ENCODE measurements at places on chromosomes 11 and 22.

DNA sequence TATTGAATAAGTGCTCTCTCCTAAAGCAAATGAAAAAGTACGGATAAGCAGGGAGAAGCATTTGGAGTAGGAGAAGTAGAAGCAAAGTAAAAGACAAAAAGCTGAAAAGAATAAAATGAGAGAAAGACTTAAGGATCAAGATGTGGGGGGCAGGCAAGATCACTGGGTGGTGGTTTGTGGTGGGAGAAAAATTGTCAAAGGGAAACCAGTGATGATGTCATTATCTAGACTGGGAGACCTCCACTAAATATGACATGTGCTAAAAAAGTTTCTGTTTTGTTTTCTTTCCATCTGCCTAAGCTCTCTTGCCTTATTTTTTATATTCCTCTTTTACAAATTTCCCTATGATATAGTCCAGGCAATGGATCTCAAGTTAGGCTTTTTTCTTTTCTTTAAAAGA is 14.8 kb upstream of the MAML2 start:
- peaks cover 23% of the 10 kb centered on the region for H3K36me3 ChIP-seq
- no peaks in the 10 kb centered on the region for H3K27me3 ChIP-seq
- no peak overlapping the region for H3K4me3 ChIP-seq
- no peak overlapping the region for H3K27ac ChIP-seq
- no peaks in the 10 kb centered on the region for H3K4me1 ChIP-seq
- no peak for DNase-seq

DNA sequence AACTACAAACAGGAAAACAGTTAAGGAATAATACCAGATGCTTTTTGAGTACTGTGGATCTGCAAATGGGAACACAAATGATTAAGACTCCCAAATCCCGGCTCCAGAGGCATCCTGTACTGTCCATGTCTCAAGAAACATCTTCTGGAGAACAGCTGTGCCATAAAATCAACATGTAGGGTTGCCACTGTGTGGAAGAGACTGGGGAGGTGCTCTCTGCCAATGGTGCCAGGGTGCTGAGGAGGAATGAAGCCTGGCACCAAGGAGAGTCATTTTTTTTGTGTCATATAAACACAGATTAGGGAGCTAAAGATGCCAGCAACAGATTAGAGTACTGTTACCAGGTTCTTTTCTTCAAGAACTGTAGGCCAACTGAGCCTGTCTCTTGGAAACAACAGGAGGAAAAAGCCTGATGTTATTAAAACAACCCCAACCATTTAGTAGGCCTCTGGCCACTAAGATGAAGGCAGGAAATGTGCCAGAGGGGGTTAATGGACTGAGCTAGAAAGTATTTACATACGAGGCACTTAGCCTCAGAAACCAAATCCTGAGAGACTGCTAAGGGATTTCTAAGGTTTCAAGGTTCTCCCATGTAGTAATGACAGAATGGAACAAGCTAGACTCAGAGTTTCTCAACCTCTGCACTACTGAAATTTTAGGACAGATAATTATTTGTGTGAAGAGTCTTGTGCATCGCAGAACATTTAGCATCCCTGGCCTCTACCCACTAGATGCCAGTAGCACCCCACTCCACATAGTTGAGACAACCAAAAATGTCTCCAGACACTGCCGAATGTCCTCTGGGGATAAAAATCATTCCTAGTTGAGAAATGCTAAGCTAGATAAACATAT is 54.6 kb upstream of the CHRM4 start:
- no peaks in the 10 kb centered on the region for H3K4me1 ChIP-seq
- peaks cover 4% of the 10 kb centered on the region for H3K36me3 ChIP-seq
- no peak overlapping the region for H3K27ac ChIP-seq
- DNase-seq, result no peak
- no peaks in the 10 kb centered on the region for H3K27me3 ChIP-seq

- H3K4me3 ChIP-seq, result no peak overlapping the region
- no peak overlapping the region for H3K27ac ChIP-seq
- no peaks in the 10 kb centered on the region for H3K27me3 ChIP-seq
- no peak for DNase-seq
- H3K36me3 ChIP-seq, result no peaks in the 10 kb centered on the region
- no peaks in the 10 kb centered on the region for H3K4me1 ChIP-seq
Measured at GRCh38 chr11:78666675-78667160, 92.1 kb upstream of the NARS2 start.

DNA sequence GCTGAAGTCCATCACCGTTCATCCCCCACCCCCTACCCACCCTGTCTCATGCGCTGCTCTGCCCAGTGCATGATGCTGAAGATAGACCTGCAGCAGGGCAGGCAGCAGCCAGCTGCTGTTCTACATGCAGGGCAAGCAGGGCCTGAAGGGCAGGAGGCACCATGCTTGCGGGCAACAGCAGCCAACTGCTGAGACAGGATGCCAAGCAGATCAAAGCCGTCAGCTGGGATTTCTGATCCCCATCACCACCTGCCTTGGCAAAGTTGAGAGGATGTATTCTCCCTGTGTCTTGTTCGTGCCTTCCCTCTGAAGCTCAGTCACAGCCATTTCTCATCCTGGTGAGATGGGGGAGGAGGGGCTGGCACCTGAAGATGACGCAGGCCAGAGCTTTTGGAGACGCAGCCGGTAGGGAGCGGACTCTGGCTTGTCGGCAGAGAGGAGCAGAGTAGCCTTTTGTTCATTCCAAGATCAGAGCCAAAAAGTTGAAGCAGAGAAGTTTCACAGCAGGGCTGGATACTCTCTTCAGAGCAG is 227.0 kb downstream of the GRIK4 start:
- no peak overlapping the region for H3K4me3 ChIP-seq
- H3K4me1 ChIP-seq, result no peaks in the 10 kb centered on the region
- no peaks in the 10 kb centered on the region for H3K27me3 ChIP-seq
- no peak for DNase-seq

All from CD8-positive, alpha-beta memory T cell (primary cell).